Spleen (tissue), 13 donors: ENCODE measurements at places on chromosomes 1 and 21.

- no peak for DNase-seq
These were observed 37.3 kb downstream of the ZMYND12 start for GRCh38 chr1:42418516-42418915.

DNA sequence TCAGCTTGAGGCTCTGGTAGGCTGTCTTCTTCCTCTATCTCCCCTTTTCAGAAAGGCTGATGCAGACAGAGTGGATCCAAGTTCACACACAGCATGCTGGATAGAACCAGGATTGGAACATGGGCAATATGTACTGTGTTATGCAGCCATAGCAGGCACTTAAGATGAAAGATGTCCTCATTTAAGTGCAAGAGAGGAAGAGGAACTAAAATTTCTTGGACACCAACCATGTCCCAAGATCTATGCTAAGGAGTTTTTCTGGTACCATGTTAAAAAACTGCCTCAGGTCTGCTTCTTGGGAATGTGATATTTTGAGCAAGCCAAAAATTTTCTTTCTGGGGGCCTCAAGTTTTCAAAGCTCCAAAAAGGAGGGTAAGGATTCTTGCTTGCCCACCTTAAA, 1.2 kb downstream of the SDHB start:
- no peak for DNase-seq

DNA sequence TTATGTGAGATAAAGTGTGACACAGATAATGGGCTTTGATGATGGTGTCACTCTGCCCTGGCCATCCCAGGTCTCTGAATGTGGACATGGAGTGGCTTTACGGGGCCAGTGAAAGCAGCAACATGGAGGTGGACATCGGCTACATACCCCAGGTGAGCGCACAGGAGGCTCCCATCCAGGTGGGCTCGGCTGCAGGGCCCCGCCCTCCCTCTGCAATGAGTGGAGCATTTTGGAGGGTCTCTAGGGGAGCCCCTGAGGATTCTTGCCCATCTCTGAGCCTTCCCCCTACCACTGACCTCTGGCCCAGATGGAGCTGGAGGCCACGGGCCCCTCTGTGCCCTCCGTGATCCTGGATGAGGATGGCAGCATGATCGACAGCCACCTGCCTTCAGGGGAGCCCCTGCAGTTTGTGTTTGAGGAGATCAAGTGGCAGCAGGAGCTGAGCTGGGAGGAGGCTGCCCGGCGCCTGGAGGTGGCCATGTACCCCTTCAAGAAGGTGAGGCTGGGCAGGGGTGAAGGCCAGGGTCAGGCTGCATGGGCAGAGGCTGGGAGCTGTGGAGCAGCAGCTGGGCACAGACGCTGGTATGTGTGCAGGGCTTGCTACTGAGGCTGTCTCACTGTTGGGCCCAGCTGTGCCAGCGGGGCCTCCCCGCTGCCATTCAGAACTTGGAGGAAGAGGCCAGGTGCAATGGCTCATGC, 8.2 kb upstream of the MTFR1L start:
- DNase-seq = no peak

DNA sequence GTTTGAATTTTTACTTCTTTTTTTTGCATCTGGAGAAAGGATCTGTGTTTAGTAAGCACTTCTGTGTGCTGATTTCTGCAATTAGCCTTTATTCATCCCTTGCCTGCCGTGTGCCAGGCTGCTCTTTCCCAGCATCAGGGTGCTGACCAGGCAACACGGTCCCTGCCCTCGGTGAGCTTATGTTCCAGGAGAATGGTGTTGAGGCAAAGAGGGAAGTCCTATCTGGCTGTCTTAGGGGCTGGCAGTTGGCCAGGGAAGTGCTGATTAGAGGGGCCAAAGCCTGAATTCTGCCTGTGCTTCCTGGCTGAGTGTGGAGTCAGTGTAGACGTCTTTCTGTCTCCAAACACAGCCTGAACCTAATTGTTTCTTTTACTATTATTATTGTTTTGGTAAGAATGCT, 187.1 kb downstream of the CAMTA1 start:
- no peak for DNase-seq

DNA sequence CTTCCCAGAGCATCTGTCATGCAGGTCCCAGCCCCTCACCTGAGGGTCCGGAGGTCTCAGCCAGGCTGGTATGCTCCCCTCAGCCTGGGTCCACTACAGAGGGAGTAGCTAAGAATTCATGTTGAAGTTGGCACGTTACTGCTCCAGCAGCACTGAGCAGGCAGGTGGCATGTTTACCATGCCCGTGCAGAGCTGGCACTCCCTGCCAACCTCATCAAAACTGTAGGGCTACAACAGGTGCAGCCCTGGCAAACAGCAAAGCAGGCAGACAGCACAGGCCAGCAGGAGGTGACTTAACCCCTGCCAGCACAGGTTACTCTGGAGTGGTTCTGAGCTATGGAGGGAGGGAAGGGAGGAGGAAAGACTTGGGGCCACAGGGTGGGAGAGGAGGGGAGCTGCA, 46.4 kb downstream of the NUAK2 start:
- DNase-seq = peak; percentile 84

- peak; percentile 82 for DNase-seq
These were observed 14.6 kb upstream of the TMEM61 start for GRCh38 chr1:54965624-54966340.

GRCh38 chr1:178784131-178784536, 59.1 kb downstream of the RALGPS2 start:
- no peak for DNase-seq

GRCh38 chr1:230191079-230191804, 124.2 kb downstream of the GALNT2 start:
- no peak for DNase-seq

DNA sequence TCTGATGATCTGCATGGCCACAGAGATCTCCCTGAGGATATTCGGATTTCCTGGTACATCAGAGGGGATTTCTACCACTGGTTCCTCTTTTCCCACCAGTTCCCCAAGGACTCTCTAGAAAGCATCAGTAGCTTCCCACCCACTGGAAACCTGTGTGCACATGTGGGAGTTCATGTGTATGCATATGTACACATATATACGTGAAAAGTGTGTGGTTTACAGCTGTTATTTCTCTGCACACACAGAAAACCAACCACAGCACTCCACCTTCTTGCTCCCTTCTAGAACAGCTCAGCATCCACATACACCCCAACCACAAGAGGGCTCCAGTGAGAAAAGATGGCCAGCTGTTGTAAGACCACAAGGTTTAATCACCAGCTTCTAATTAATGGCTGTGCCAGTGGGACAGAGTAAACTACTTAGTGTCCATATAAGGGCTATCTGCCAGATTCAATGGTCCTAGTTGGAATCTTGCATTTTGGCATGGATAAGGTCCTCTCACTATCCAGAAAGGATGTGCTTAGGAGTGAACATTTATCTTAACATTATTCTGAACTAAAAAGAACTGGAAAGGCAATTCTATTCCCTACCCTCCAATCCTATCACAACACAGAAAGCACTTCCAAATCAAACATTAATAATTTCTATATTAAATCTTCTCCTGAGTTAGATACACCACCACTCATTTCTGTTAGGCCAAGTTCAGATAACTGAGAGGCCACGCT, 24.1 kb downstream of the GPR3 start:
- DNase-seq = no peak

GRCh38 chr21:45308194-45309068, 20.7 kb upstream of the POFUT2 start:
- DNase-seq = peak; percentile 74

- DNase-seq = no peak
These were observed 28.3 kb downstream of the PRDX6 start for GRCh38 chr1:173505391-173505790.

- DNase-seq = no peak
These were observed 128.9 kb upstream of the ATP1B1 start for GRCh38 chr1:168977618-168978017.

- DNase-seq = no peak
These were observed 66.6 kb downstream of the SPATA6 start for GRCh38 chr1:48405400-48405799.

DNA sequence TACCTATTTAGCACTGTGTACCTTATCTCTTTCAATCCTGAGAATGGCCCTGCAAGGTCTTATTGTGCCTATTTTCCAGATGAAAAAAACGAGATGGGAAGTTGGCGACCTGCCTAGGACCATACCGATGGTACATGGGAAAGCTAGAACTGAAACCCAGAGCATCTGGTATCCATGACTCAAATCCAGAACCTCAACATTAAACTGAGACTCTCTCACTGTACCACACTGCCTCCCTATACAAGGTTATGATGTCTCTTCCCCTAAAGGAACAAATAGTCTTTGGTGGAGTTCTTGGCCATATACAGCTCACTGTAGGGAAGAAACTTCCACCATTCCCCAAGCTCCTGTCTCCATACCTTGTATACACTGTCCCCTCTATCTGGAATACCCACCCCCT, 110.7 kb downstream of the TNR start:
- no peak for DNase-seq

GRCh38 chr1:89890085-89890752, 69.4 kb downstream of the LRRC8D start:
- no peak for DNase-seq

GRCh38 chr1:75529488-75529887, 81.4 kb downstream of the SLC44A5 start:
- no peak for DNase-seq

- no peak for DNase-seq
These were observed 20.3 kb upstream of the SH3BGRL3 start for GRCh38 chr1:26259578-26259977.

DNA sequence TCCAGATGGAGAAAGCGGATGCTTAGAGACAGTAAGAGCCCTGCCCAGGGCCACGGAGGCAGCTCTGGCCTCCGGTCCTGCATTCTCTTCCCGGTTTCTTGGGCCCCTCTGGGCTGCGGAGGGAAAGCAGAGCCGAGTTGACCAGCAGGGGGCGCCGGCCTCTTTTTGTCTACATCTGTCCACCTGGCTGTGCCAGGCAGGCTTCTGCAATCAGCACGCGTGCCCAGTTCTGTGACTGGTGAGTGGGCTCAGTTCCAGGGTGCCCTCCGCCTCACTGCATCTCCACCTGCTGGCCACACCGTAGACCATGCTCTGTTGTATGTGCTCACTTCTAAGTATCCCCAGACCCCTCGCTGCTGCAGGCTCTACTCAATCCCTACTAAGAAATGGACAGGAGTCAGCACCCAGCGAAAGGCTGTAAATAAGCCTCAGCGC, 6.7 kb upstream of the HUNK start:
- DNase-seq = peak; percentile 88

GRCh38 chr21:23968722-23969647, 1638.3 kb downstream of the MRPL39 start:
- DNase-seq = peak; percentile 88

DNA sequence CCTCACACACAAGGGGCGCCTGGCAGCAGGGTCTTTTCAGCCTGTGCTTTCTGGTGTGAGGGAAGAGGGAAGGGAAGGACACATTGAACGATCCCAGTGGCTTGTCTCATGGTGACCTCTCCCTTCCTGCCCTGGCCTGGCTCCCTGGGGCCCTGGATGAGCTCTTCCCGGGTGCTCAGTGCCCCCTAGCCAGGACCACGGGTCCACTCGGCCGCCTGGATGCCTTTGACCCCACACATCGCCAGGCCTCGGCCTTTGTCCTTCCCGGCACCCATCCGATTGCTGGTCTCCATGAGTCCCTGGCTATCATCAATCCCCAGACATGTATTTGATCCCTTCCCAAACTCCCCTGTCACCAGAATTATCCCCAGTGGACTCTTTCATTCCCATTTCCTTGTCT, 6.0 kb upstream of the TFF3 start:
- no peak for DNase-seq

GRCh38 chr1:55321942-55322341, 106.8 kb upstream of the USP24 start:
- no peak for DNase-seq

DNA sequence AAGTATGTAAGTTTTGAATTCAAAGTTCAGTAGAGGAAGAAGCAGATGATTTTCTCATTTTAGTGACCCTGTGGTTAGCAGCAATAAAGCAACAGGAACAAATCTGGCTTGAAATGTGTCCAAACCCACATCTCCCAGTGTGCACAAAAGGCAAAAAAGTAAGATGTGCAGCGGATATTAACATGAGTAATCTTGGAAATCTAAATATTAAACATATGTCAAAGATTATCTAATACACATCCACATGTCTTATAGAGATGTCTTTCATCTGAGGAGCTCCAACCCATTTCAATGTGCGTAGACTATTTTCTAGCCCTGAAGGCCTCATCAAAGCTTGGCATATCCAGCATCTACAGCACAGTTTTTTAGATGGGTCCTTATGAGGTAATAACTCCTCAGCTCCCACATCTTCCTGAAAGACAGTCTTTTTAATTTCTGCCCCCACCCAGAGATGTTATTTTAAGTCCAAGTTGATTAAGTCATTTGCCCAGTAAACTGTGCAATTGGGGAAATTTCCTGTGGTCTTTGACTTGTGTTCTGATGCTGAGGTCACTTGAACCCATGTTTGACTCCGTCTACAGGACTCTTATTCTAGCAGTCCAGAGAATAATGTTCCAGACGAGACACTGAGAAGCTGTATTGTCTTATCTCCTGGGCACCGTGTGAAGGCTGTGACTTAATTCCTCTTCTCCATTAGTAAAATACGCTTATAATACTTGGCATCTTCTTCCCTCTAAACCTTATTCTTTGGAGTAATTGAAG, 73.7 kb downstream of the LMO4 start:
- DNase-seq = no peak

GRCh38 chr1:118148034-118148433, 37.0 kb downstream of the SPAG17 start:
- no peak for DNase-seq
